NCI-H69 (cell line): ENCODE measurements at places on chromosomes 7 and 10.

- DNase-seq, result no peak
Measured at GRCh38 chr7:151422212-151422611, 12.4 kb upstream of the WDR86 start.

GRCh38 chr7:54141576-54141975 is 400.6 kb upstream of the VSTM2A start:
- DNase-seq, result peak; percentile 9

GRCh38 chr10:25465582-25466372 is 291.0 kb downstream of the GPR158 start:
- DNase-seq, result no peak

DNA sequence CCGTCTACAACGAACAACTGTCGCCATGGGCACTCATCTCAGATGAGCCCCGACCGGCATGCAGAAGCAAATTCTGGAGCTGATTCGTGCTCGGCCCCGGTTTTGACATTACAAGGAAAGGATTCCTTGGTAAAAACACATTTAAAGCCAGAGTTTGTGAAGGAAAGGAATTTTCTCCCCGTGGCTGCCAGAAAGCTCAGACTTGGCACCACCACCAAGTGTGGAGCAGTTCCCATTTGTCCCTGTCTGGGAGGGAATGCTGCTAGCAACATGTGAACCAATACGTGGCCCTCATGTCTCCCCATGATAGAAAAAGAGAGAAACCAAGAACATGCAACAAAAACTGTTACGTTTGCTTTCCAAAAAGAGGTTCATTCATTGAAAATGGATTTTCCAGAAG is 55.2 kb upstream of the DDC start:
- no peak for DNase-seq

- DNase-seq, result no peak
Measured at GRCh38 chr7:54960517-54960916, 58.3 kb upstream of the EGFR start.

DNA sequence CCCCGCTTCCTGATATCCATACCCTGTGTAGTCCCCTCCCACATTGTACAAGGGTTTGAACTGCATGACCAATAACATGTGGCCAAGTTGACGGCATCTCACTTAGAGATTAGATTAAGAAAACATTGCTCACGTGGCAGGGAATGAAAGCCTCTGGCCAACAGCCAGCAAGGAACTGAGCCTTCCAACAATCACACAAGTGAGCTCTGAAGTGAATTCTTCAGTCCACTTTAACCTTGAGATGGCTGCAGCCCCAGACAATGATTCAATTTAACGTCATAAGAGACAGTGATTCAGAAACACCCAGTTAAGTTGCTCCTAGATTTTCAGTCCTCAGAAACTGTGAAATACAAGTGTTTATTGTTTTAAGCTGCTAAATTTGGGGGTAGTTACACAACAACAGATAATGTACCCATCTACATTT is 165.9 kb upstream of the PLXNA4 start:
- DNase-seq, result no peak

- DNase-seq, result peak; percentile 98
Measured at GRCh38 chr7:115731796-115732471, 298.6 kb downstream of the TFEC start.

- no peak for DNase-seq
Measured at GRCh38 chr10:103186128-103186527, 6.9 kb downstream of the NT5C2 start.

GRCh38 chr10:95831515-95831914 is 75.6 kb downstream of the ENTPD1 start:
- DNase-seq, result no peak

DNA sequence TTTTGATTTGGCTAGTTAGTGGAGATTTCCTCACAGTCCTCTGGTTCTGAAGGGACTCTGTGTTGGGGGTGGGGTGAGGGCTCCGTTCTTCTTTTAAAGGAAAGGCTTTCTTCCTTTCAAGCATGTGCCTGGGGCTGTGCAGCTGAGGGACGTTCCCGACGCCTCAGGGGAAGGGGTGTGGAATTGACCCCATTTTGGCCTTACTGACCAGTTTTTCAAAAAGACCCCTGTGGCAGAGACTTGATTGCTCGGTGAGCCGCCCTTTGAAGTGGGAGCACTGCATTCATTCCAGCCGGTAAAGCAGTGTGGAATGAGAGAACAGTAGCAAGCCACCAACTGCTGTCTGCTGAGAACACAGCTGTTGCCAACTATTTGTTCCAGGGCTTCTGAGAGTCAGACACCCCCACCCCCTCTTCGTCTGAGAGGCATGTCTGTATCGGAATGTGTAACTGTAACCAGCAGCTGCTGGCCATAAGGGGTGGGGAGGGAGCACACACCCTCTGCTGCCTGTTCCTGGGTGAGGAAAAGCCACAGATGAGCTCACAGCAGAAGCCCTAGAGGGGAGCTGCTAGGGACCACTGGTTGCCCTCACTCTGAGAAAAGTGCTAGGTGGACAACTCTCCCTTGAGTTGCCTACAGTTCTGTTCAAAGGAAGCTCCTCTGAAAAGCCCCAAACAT is 33.2 kb downstream of the WBP1L start:
- DNase-seq, result peak; percentile 12

DNA sequence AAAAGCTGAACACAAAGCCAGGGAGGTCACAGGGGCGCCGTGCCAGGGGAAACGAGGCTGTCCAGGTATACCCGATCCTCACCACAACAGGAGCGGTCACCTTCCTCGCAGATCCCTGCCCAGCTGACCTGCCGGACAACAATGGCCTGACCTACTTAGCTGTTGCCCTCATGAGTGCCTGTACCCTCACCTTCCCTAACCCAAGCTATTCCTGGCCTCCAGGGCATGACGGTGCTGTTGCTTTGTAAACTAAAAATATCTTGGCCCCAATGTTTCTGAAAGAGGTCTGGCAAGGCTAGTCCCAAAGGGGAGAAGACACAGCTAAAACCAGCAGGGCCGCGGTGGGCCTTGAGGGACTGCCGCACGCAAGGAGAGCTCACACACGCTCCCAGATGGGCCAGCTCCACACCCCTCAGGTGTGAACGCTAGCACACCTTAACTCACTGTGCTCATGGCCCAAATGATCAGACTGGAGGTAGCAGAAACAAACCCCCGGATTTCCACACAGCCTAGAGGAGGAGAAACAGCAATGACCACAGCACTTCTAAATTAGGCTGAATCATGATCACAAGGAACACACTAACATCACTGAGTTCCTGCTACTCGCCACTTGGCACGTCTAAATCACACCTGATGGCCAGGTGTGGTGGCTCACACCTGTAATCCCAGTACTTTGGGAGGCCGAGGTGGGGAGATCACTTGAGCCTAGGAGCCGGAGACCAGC is 66.3 kb upstream of the CYTH3 start:
- no peak for DNase-seq

GRCh38 chr7:75687246-75688088 is 51.3 kb downstream of the HIP1 start:
- peak; percentile 55 for DNase-seq

DNA sequence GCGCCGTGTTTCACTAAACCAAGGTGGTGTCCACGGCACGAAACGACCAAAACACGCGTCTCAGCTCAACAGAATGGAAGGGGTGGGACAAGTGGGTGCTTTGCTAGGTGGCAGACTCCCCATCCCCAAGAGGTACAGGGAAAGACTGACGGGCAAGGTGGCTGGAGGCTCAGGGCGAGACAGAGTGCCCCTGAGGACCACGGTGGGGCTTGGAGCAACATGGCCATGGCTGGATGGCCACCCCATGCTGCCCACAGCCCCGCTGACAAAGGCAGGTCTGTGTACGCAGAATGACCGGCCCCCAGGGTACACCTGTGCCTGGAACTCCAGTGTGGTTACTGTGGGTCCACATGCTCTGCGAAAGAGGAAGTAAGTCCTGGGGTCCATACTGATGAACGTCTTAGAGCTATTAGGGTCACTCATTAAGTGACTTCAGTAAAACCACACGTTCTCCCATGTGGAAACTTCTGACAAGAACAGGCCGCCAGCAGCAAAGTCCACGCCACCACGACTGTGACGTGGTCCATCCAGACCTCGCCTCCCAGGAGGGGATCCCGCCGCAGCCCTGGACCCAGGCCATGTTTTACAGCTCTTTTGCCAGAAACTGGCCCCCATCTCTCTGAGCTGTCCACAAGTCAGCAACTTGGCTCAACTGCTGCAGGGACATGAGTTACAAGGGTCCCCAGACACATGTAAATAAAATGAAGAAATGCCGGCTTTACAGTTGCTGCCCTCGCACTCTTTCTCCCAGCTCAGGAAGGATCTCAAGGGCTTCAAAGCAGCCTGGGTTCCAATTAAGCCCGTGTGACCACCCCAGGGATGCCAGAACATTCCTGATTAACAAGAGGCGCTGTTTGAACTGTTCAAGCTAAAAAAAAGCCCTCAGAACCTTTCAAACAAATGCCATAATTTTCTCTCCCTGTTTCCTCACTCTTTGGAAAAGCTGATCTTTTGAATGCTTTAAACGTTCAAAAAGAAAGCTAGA is 66.8 kb downstream of the MAD1L1 start:
- DNase-seq, result no peak
